ENCODE measurements at places on chromosomes 12 and 14.
A peak's percentile ranks its signal among the peaks of the same experiment; 100 is the strongest.

DNA sequence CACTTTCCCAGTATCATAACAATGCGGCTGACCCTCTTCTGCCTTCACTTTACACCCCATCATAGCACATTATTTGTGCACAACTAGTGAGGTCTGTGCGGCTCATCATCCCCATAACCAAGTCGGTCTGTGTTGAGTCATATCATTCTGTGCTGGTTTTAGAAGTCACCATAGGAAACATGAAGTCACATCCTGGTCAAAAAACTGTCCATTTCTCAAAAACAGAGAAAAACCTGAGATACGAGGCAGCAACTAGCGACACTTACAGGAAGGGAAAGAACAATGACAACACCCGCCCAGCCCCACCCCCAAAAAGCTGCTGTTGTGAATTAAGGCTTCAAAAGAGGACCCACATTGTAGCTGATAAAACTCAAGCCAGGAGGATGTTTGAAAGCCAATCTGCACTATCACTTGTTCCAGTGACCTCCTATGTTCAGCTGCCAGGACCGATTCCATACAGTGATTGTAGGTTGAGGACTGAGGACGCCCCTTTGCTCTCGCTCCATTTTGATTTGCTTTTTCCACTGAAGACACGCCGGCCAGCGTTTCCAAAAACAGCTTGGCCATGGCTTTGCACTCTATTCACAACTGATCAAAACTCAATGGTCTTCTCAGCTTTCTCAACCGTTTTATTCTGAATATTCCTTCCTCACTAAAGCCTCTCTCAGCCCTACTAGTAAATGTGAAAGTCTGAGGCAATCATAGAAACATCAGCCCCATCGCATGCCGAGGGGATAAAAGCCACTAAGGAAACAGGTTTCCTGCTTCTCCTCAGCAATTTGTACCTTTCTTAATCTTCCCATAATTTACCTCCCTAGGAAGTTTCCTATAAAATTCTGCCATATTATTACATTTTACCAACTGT, 87.5 kb downstream of the DUSP16 start:
- DNase-seq = no peak

DNA sequence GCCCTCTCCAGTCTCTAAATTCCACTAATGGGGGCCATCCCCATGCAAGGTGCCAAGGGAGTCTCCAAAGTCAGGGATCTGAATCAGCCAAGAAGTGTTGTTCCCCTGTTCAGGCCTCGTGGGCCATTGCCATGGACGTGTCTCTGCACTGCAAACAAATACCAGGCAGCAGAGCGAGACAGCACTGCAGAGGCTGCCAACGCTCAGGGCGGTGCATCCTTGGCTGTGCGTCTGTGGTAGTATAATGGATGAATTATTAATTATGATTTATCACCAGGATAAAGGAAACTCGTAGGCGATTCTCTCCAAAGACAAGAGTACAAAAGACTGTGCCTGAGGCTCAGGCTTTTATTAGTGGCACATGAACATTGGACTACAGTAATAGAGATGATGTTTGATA, 122.3 kb upstream of the NTF3 start:
- DNase-seq = peak; percentile 6

DNA sequence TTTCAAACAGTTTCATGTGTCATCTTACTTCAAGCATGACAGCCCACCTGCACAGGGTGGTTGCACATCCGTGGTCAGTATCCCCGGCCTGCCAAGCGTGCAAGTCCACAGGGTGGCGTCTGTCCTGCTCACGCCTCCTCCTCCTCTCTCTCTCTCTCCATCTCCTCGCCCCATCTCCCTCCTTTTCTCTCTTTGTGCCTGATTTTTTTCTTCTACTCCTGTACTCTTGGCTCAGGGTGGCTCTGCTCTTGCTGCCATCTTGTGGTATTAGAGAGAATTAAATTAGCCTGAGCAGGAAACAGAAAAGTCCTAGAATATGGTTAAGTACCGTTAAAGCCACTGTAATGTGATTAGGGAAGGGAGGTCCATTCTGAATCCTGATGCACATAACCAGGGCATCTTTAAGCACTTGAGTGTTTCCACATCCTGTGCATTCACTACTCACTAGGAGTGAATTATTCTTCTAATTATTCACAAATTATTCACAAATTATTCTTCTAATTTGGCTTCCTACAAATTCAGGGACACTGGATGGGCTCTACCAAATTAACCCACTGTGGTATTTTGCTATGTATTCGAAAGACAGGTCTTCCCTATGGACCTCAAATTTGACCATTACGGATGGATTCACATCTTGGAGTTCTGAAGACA, 25.5 kb upstream of the DTX1 start:
- peak; percentile 41 for DNase-seq

- DNase-seq = peak; percentile 44
Measured at GRCh38 chr12:614411-614970, 48.8 kb downstream of the NINJ2 start.

DNA sequence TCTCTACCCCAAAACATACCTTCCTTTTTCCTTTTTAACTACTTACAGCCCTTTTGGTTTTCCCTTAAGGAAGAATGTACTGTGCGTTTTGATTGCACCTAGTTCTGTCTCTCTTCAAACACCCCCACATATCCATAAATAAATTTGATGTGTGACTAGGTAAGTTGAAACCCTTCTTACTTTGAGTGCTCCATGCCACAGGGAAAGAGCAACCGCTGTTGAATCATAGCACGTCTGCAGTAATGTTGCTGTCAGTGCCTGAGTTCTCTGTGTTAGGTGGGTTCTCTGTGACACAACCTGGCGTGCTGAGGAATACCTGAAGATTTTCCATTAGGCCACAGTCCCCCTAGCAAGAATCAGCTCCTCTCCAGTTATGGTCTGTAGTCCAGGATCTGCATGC, 102.1 kb downstream of the FIGNL2 start:
- no peak for DNase-seq

GRCh38 chr14:52080808-52081755, 12.2 kb upstream of the NID2 start:
- DNase-seq = no peak

GRCh38 chr12:125983094-125983783, 918.0 kb downstream of the AACS start:
- DNase-seq = no peak

- no peak for DNase-seq
Measured at GRCh38 chr14:61671082-61671481, 24.2 kb upstream of the HIF1A start.

DNA sequence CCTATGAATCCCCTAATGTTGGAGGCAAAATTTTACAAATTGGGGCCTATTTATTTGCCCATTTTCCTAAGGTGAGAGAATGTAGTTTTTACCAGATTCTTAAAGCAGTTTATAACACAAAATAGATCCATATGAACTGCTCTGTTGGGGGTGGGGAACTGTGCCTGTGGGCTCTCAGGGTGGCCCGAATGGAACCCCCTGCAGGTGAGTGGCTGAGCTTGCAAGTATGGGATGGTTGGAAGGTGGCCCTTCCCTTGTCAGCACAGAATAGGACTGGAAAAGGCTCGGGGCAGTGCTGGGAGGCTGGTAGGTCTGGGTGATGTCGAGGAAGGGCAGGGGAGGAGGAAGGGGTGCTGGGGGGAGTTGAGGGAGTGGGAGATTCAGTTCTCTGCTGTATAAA, 4.9 kb downstream of the VSX2 start:
- DNase-seq = no peak

DNA sequence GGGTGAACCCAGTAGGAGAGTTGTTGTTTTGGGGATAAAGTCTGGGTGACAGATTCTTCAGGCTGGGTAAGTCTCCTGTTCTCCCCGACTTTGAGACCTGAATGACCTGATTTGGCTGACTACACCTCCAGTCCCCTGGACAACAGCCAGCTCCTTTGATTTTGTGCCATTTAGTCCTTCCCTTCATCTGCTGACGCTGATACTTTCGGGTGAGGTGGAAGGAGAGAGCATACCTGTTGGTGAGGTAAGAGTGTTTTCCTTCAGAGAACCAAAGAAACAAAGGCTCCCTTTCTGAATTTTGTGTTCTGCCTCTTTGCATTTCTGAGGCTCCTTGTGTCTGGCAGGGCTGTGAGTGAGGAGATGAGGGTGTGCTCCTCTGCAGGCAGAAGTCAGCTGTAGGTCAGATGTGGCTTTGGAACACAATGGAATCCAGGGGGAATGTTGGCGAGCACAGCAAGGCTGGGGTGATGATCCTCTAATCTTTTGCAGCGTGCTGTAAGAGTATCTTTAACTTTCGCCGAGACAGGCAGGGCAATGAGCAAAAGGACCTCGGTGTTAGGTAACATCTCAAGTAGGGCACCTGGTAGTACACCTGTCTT, 12.1 kb downstream of the ETV6 start:
- no peak for DNase-seq

GRCh38 chr14:52043690-52044089, 25.2 kb downstream of the NID2 start:
- peak; percentile 39 for DNase-seq

DNA sequence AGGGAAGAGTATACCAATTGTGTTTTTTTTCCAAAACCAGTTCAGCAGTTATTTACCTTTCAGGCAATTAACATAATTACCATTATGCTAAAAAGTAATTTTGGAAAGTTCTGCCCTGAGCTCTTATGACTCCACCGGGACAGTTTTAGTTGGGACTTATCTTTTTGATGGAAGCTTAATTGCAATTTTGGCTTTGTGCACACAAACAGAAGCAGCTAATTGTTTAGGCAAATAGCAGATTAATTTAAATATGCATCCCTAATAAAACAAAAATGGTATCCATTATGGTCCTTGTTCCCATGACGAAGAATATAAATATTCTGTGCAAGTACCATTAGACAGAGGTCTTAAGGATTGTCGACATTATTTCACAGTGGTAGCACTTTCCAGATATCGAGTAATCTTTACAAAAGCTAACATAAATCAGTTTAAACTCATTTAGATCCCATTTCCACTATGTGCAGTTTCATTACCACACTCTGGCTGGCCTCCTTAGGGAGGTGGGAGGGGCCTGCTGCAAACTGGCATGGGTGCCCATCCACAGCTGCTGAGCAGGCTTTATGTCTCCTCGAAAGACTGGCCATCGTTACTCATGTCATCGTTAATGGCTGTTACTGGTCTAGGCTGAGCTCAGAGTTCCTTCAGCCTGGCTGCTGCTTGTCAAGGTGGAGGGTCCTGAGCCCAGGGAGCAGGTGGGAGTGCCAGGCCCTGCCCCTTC, 68.2 kb downstream of the FBXW8 start:
- DNase-seq = no peak

DNA sequence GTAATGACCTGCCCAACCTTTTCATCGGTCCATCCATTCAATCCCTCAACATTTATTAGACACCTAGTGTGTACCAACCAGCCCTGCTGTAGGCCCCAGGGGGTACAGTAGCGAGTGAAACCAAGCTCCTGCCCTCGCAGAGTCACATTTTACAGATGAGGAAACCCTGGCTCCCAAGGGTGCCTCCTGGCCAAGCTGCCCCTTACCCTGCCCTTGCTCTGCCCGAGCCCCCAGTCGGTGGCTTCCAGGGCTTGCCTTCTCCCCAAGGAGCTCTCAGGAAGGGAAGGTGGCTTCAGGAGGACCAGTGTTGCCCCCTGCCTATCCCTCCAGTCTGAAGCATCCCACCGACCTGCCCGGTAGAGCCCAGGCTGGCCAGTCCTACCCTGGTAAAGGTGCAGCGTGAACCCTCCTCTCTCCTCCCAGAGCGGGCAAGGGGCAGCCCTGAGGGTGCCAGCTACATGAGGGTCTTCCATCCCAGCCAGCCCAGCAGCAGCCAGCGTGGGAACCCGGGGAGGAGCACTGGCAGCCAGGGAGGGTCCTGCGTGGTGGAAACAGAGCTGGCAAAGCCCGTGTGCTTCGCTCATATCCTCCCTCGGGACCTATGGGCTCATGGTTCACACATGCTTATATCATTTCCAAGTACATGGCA, 670 bp upstream of the BEGAIN start:
- no peak for DNase-seq

- DNase-seq = peak; percentile 93
Measured at GRCh38 chr14:64942531-64943111, at the start of gene GPX2. Gene GPX2 (minus strand): TSS chr14:64942745. CDS start chr14:64942726, 19 bp downstream.

DNA sequence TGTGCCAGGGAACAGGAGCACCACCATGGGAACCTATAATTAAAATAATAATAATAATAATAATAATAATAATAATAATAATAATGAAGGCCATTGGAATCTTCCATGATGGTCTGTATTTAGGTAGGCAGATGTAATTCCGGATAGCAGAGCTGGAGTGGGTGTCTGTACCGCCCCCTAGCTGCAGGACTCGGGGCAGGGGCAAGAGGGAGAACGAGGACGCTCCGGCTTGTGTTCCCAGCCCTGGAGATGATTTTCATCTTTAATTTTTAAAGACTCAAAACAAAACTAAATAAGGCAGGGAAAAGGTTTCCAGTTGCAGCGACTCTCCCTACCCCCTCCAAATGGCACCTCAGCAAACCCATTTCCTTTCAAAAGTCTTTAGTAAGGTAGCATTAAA, 501.1 kb downstream of the VRK1 start:
- DNase-seq = no peak

- DNase-seq = no peak
Measured at GRCh38 chr14:34642595-34642994, 12.6 kb upstream of the SNX6 start.

- no peak for DNase-seq
Measured at GRCh38 chr12:65432651-65433050, 154.2 kb downstream of the MSRB3 start.

- DNase-seq = no peak
Measured at GRCh38 chr12:39301422-39301821, 141.5 kb downstream of the KIF21A start.

- DNase-seq = no peak
Measured at GRCh38 chr12:132415327-132416120, 74.4 kb upstream of the FBRSL1 start.

DNA sequence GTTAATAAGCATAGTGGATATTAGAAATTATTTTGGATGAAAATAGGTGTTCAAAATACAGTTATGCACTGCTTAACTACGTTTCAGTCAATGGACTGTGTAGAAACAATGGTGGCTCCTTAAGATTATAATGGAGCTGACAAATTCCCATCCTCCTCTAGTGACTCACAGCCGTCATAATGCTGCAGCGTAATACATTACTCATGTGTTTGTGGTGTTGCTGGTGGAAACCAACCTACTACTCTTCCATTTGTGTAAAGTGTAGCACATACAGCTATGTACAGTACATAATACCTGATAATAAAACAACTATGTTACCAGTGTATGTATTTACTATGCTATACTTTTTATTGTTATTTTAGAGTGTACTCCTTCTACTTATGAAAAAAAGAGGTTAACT, 111.2 kb upstream of the TMCC3 start:
- no peak for DNase-seq

GRCh38 chr12:14605401-14605989, 37.8 kb upstream of the PLBD1 start:
- no peak for DNase-seq

GRCh38 chr14:70726651-70727375, 82.5 kb downstream of the MAP3K9 start:
- no peak for DNase-seq

- no peak for DNase-seq
Measured at GRCh38 chr12:19431407-19432308, 7.6 kb upstream of the AEBP2 start.

DNA sequence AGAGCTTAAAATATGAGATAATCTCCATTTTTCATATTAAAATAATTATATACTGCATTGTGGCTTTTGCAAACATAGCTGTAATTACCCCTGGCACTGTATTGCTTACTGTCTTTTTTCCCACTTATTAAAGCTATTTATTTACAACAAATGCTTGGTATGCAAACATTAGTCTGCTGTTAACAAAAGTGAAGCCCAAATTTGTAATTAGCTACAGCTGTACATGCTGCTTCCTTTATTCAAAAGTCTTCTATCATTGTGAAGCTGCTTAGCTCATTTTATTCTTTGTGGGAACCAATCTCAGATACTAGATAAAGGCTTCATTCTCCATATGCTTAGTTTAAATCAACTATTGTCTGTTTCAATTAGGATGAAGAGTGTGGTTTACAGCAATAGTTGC, 425.8 kb upstream of the FOXG1 start:
- peak; percentile 83 for DNase-seq

GRCh38 chr12:130137040-130138018, 24.9 kb upstream of the FZD10 start:
- DNase-seq = peak; percentile 58
